ENCODE measurements at places on chromosomes 2 and 18.

- no peak for DNase-seq
These were observed 89.0 kb downstream of the AOX1 start for GRCh38 chr2:200674837-200675236.

GRCh38 chr2:102736410-102737409, 25.1 kb upstream of the TMEM182 start:
- DNase-seq = peak; percentile 43

- DNase-seq = no peak
These were observed 192.0 kb downstream of the PARD3B start for GRCh38 chr2:204737296-204737695.

GRCh38 chr2:154497019-154497418, 201.5 kb upstream of the KCNJ3 start:
- no peak for DNase-seq

- DNase-seq = no peak
These were observed 67.3 kb upstream of the TEX51 start for GRCh38 chr2:126831234-126832005.

DNA sequence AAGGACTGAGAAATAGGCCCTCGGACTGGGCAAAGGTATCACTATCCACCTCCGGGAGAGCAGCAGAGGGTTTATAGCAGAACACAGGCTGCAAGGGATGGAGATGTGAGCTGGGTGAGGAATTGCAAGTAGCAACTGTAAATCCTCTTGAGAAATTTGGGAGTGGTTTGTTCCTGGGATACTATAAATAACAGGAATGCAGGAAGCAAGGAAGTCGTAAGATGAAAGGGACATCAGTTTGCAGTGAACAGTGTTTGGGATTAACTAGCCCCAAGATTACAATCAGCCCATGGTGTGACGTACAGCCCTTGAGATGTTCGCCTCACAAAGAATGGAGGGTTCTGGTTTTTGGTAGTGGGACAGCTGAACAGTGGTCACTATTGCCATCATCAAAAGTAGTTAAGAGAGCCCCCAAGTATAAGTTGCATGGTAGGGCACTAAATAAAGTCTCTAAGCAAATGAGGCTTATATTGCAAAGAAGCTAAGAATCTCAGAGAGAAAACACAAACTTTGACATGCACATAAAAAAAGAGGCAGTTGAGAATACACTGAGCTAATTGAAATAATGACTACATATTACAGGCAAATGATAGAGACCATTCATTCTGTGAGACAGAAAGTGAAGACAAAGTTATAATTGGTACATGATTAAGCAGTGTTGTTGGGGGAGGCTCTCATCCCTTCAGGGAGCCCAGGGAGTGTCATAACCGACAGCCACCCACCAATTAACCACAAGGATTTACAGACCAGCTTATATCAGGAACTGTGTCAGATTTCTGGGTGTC, 362.5 kb upstream of the ACVR2A start:
- no peak for DNase-seq

DNA sequence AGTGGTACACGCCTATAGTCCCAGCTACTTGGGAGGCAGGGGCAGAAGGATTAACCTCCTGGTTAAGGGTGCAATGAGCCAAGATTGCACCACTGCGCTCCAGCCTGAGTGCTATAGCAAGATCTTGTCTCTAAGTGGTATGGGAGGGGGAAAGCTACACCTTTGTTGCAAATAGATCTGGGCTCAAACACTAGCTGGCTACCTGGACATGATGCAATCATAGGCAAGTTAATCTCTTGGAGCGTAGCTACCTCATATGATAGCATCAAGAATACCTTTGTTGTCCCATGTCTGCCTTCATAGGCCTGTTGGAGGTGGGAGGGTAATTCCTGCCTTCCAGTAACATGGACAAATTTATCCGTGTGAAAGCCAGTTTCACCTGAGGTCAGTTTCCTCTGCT, 15.7 kb downstream of the KLHL29 start:
- no peak for DNase-seq

DNA sequence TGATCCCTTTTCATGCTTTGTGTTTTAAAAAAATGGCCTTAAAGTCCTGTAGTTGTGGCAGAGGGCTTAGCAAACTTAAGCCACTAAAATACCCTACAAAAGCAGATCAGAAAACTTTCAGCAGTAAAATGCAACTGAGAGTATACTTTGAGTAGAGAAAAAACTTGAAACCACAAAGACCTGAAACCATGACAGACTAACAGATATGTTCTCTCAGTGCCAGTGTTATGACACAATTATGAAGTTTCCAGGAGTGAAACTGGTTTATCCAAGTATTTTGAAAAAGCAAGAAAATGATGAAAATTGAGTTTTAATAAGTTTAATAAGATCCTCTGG, 74.5 kb downstream of the SPRED2 start:
- no peak for DNase-seq
